RWPE2 (cell line): ENCODE measurements at places on chromosomes 6 and 20.
A peak's percentile ranks its signal among the peaks of the same experiment; 100 is the strongest.

DNA sequence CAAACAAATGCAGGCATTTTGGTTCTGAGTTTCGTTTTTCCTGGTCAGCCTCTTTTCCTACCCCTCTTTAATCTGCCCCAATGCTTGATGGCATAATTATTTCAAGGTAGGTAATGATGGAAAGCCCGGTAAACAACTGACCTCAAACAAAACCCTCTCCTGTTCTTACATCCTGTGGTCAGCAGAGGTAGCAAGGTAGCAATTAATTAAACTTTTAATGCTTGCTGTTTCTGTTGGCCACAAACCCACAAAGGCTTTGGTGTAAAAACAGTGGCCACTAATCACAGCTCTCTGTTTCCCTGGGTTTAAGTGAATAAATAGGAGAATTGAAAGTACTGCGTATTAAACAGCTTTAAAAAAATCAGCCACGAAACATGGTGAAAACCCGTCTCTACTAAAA is 261.5 kb upstream of the SOX4 start:
- DNase-seq = no peak

GRCh38 chr20:13862245-13862644 is 77.4 kb downstream of the NDUFAF5 start:
- DNase-seq = no peak

DNA sequence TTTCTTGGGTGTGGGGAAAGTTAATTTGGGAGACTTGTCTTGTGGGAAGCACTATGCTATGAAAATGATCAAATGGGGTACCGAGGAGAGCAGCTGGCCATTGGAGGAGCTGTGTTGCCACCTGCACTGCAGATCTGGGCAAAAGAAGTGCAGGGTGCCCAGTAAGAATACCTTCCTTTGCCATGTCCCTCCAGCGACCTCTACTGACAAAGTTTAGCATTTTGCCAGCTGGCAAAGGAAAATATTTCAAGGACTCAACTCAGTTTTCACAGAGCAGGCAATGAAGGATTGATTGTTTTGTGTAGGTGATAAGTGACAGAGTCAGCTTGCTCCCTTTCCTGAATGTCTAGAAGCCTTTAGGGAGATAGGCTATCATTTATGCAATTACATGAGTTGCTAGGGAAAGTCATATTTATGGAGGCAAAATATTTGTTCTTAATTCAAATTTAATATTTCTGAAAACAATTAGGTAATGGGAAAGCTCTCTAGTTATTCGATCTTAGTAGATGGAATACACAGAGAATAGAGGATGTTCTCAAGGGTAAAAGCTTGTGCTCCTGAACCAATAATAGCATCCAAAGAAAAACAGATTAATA is 118.4 kb downstream of the FARS2 start:
- DNase-seq = no peak

DNA sequence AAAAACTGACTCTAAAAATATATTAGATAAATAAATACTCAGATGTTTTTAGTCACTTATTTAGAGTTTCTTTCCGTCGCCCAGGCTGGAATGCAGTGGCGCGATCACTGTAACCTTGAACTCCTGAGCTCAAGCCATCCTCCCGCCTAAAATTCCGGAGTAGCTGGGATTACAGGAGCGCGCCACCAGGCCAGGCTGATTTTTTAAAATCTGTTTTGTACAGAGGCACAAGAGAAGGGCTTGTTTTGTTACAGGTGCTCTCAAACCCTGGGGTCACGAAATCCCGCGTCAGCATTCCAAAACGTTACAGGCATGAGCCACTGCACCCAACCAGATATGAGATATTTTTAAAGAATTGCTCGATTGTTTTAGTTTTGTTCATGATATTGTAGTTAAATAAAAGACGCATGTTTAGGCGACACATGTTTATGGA is 40.7 kb upstream of the BTN3A2 start:
- no peak for DNase-seq

GRCh38 chr20:59138114-59138748 is 25.4 kb upstream of the ZNF831 start:
- DNase-seq = peak; percentile 46

GRCh38 chr6:33391922-33392594 is 435 bp downstream of the KIFC1 start:
- DNase-seq = no peak

DNA sequence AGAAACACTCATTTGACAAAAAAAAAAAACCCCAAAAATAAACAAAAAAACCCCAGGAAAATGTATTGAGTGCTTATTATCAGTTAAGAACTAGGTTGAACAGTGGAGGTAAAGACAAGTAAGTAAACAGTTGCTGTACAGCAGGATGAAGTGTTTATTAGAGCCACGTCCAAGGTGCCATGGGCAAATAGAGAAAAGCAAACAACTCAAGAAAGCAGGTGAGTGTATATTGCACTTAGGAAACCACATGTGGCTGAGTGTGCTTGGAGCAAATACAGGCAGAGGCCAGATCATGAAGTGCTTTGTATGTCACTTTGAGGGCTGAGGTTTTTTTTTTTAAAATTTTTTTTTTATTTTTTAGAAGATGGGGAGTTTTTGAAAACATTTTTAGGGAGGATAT is 98.3 kb downstream of the MACROD2 start:
- no peak for DNase-seq

GRCh38 chr6:163262080-163262479 is 152.4 kb upstream of the QKI start:
- DNase-seq = no peak

GRCh38 chr20:41079066-41079465 is 50.4 kb downstream of the TOP1 start:
- no peak for DNase-seq

DNA sequence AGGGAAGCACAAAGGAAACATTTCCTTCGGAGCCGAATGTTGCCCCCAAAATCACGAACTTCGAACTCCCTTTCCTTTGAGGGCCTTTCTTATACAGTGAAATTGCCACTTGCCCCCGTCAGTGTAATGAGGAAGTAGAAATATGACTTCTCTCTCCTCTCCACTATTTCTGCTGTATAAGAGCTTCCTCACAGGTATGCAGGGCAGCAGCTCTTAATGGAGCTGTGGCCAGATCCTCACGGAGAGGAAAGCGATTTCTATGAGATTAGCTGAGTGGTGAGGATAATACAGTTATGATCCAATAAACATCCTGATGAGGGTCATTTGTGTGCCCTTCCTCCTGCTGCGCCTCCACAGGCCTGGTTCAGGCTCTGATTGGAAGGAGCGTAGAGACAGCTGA is 10.8 kb upstream of the CPNE5 start:
- DNase-seq = no peak

- DNase-seq = peak; percentile 79
Observed at GRCh38 chr20:35002426-35003210, 47.0 kb downstream of the MYH7B start.

DNA sequence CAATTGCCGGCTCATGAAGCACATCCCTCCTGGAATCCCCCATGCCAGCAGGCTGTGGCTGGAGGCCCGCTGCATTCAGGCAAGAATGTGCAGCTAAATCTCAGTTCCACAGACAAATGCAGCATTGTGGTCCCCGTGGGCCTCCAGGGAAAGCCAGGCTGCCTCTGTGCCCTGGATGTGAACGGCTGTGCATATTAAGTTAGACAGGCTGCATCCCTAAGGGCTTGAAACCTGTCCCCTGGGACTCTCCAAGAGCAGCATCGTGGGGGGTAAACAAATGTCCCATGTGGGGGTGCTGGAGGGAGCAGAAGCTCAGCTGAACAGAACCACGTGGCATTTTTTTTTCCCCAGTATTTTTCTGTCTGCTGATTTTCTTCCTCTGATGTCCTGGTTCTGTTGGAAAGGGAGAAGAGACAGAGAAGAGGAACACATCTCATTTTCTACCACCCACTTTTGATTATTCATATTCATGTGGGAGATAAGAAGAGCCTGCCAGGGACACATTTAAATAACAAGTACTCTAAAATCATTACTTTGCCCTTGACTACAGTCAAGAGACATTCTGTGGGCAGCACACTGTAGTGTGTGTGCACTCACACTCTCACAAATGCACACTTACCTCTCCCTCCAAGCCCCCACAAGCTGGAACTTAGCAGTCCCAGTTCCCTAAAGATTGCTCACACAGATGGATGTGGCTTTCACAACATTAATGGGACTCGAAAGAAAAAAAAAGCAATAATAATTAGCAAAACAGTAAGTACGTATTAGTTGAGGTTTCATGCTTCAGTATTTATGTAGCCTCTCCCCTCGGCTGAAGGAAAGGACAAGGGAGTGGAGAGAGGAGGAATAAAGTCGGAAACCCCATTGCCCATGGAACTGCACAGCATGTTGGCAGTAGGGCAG is 16.9 kb downstream of the GFOD1 start:
- DNase-seq = no peak

DNA sequence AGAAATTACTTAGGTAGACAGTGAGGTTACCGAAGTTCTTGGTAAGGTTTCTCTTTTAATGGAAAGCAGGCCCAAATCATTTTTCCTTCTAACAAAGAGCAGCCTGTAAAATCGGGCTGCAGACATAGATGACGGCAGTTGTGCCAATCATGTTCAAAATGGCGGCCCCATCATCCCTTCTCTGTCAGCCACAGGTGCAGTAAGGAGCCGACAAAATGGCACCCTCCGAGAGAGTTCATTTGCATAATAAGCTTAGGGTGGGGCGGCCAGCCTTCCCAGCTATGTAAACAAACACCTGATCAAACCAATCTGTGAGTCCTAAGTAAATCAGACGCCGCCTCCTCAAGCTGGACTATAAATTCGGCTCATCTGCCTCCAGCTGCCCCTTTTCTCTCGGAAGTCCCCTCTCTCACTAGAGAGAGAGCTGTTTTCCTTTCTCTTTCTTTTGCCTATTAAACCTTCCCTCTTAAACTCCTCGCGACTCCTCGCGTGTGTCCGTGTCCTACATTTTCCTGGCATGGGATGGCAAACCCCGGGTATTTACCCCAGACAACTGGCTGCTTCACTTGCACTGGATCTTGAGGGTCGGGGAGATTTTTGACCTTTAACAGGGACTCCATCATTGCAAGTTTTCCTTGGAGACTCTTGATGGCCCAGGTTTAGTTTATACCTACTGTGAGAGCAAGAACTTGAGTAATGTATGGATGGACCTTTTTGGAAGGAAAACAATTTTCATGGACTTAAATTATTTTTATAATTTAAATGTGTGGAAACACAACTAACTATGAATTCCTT is 8.9 kb upstream of the DDR1 start:
- DNase-seq = no peak

GRCh38 chr20:17631576-17632319 is 50.3 kb downstream of the RRBP1 start:
- DNase-seq = no peak

GRCh38 chr20:6940048-6940447 is 172.6 kb downstream of the BMP2 start:
- DNase-seq = no peak

DNA sequence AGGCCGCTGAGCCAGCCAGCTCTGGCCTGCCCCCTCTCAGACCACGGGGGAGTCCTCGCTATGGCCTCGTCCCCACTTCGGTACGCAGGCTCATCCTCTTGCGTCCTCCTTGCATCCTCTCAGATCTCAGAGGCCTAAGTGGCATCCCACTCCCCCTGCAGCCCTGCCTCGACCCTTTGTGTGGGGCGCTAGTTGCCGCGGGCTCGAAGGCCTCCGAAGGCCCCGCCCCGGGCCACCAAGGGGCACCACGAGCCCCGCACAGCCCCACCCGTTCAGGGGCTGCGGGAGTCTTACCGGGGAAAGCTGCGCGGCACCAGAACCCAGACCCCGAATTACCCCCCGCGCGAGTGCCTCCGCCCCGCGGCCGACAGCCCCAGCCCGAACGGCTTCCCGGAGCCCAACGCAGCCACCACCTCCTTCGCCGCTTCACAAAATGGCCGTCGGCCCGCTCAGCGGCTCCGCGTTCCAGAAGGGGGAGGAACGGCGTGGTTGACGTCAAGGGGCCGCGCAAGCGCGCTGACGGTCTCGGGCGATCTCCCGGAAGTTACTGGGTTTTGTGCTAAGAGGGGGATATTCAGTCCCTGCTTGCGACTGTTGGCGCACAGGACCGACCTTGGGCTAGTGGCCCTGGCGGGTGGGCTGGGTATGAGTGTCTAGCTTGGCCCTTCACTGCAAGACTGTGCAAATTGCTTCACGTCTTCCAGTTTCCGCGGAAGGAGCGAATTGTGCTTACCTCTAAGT is at the start of the genes CPNE1 and RBM12:
Gene CPNE1 (minus strand): TSS at position 435 of the 741 bp plus-strand sequence. CDS start 31,977 bp downstream, outside the sequence.
Gene RBM12 (minus strand): TSS at position 435 of the 741 bp plus-strand sequence. CDS start 9,578 bp downstream, outside the sequence.
- DNase-seq = peak; percentile 99

DNA sequence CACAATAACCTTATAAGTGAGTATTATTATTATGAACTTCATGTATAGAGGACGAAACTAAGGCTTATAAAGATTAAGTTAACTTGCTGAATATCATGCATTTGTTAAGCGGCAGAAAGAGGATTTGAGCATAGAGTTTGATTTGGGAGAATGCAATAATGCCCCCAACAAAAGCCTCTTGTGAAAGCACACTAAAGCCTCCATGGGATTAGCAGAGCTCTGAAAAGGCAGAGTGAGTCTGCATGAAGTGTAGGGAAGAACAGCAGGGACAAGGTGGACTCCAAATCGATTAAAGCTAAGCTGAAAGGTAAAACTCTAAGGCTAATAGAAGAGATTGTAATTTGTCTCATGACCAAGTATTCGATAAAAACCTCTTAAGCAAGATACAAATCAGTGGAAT is 100.3 kb downstream of the SH3BGRL2 start:
- DNase-seq = no peak

- no peak for DNase-seq
Observed at GRCh38 chr6:5341845-5342244, 80.5 kb downstream of the FARS2 start.

DNA sequence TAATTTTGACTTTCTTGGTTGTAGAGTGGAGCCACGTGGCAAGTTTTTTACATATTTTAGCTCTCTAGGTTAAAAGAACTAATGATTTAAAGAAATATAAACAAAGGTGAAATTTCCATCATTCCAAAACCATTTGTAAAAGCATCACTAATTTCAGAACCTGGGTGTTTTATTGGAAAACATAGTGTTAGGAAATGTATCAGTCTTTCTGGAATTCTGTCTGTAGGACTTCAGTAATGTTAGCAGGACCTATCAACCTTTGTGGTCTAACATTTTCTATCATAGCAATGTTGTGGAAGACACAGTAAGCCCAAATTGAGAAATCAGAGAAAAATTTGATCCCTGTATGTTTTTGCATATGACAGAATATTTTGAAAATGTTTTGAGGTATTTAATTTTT is 28.3 kb downstream of the L3MBTL3 start:
- no peak for DNase-seq

DNA sequence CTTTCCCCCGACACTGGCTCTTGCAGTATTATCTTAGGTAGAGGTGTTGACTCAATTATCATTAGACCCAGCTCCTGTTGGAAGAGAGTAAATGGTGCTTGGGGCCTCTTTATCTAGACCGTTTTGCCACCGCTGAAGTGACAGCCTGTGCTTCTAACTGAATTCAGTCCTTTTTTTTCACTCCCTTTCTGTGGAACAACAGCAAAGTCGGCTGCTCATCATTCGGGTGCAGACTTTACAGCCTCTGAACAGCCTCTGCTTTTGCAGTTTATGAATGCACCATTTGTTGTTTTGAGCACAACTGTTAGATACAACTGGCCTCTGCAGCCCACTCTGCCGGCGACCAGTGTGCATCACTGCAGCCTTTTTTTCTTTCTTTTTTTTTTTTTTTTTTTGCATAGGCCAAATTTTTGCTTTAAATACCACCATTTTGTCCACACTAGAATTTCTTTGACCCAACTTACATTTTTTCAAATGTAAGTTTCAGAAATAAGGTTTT is 35.8 kb downstream of the RREB1 start:
- no peak for DNase-seq

GRCh38 chr20:60762386-60762785 is 489.7 kb upstream of the CDH4 start:
- DNase-seq = no peak

- no peak for DNase-seq
Observed at GRCh38 chr6:6090861-6091607, 84.3 kb upstream of the NRN1 start.

GRCh38 chr20:51591871-51592270 is 49.4 kb upstream of the NFATC2 start:
- DNase-seq = no peak
